ENCODE measurements at places on chromosomes 3 and 15.

- DNase-seq = no peak
These were observed 211.9 kb downstream of the EBLN2 start for GRCh38 chr3:73273341-73273740.

GRCh38 chr15:78224023-78224411 lies 10.3 kb downstream of the ACSBG1 start:
- no peak for DNase-seq

DNA sequence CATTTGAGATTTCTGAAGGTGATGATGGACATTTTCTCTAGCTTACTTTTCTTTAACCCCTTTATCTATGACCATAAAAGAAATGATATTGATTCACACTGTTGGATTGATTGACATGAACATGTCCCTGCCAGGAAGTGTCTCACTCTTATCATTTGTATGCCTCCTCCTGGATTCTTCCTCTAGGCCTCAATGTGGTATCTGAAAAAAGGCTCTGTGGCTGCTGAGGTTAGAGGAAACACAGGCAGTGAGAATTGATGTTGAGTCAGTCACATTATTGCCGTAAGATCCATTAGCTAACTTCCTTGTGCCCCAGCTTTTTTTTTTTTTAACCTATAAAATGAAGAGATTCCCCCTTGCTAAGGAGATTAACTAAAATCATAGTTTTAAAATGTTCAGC lies 8.0 kb upstream of the THRB start:
- no peak for DNase-seq

DNA sequence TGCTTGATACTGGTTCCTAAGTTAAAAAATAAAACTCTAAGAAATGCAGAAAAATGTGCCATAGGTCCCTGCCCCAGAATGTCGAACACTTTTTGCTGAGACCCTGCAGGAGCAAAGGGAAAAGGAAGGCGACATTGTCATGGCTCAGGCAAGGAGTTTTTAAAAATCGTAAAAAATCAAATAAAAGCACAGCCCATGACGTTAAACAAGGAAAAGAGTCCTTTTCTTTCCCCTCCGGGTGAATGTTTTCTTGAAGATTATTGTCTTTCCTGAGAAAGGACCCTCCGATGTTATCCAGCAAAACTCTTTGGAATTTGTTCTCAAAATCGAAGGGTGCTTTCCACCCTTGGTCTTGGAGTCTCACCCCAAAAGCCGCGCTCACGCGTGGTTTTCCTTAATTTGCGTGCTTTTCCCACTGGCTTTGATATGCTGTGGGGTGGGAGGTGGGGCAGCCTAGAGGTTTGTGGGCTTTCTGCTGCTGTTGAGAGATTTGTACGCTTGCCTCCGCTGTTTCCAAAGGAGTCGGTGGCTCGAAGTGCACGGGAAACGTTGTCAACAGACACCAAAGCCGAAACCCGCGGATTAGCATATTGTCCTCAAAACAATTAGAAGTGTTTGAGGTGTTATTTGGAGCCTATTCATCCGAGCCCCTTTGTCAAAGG lies 2.9 kb downstream of the SOX14 start:
- no peak for DNase-seq

GRCh38 chr3:191627064-191627463 lies 166.1 kb downstream of the PYDC2 start:
- no peak for DNase-seq

- DNase-seq = no peak
These were observed 179.6 kb downstream of the ADAMTSL3 start for GRCh38 chr15:83833569-83833968.

DNA sequence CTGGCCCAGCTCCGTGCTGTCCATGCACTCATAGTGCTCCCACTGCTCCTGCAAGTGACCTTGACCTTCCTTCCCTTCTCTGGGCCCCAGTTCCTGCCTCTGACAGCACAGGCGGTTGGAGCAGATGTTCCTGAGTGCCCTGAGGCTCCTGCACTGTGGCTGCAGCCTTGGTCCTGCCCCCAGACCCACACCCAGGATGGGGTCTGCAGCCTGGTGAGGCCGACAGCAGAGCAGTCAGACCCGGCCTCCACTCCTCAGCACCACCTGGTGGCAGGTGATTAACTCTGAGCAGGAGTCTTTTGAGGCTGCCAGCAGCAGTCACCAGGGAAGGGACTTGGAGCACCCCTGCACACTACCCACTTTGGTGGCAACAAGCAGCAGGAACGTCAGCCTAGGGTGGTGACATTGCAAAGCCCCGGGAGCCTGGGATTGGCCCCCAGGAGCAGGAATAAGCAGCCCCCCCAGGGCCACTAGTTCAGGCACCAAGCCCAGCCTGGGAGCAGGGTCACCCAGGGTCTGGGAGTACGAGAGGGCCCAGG lies 64.6 kb downstream of the CYP11A1 start:
- peak; percentile 34 for DNase-seq

- no peak for DNase-seq
These were observed 249.4 kb downstream of the FAM43A start for GRCh38 chr3:194935061-194935460.

- DNase-seq = no peak
These were observed 18.2 kb upstream of the ADCY5 start for GRCh38 chr3:123467046-123467445.

- DNase-seq = no peak
These were observed 35.3 kb upstream of the MINAR1 start for GRCh38 chr15:79396850-79397249.

GRCh38 chr3:11410564-11410963 lies 138.4 kb downstream of the ATG7 start:
- DNase-seq = no peak

- DNase-seq = no peak
These were observed 71.2 kb downstream of the ITGA11 start for GRCh38 chr15:68360721-68361120.

DNA sequence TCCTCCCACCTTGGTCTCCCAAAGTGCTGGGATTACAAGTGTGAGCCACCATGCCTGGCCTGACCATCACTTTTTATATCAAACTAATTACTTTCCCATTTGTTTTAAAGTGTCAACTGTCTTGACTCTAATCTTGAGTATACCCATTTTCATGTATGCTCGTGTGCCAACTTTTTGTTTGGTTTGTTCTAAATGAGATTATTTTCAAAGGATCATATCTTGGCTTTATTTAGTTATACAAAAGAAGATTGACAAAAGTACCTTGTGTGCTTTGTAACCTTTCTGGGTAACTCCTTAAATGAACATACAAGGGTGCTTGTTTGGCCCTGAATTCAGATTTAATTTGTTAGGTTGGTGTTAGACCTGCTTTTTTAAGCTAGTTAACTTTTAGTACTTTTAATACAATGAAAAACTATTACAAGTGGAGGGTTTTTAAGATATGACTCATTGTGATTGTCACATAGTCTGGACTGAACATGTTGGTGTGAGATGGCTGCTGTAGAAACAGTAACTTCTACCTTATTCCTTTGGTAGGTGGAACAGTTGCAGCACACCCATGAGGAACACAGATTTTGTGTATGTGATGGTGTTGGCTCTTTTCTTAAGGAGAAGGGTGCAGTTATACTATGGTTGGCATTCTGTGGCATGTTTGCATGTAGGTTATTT lies 10.7 kb downstream of the KIF23 start:
- no peak for DNase-seq

GRCh38 chr15:60299452-60300047 lies 98.2 kb downstream of the ANXA2 start:
- no peak for DNase-seq

GRCh38 chr15:66065325-66065724 lies 188.2 kb downstream of the MEGF11 start:
- no peak for DNase-seq

GRCh38 chr3:47347217-47347801 lies 33.5 kb upstream of the PTPN23 start:
- DNase-seq = no peak

- no peak for DNase-seq
These were observed 146.6 kb upstream of the TPM1 start for GRCh38 chr15:62895905-62896316.

- DNase-seq = no peak
These were observed 113.9 kb downstream of the TMEM108 start for GRCh38 chr3:133152056-133152455.

DNA sequence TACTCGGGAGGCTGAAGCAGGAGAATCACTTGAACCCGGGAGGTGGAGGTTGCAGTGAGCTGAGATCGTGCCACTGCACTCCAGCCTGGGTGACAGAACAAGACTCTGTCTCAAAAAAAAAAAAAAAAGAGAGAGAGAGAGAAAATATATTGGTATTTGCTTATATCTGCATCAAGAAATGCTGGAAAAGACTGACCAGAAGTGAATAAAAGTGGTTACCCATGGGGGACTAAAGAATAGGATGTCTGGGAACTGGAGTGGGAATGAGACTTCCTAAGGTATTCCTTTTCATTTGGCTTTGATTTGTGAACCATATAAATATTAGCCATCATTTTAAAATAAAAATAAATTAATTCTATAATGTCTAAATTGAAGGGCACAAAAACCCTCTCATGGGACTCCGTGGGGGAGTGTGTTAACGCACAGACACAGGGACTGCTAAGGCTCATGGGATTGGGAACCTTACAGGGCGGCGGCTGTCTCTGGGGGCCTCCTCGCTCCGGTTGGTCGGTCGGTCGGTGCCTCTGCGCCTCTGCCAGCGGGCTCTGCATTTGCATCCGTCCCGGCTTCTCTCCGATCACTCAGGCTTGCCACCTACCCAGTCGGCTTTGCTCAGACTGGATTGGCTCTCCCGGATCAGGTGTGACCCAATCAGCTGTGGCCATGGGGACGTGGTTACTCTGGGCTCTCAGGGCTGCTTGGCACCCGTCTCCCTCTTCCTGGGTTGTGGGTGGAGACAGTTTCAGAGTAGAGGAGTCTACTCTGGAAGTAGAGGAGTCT lies 12.7 kb upstream of the TSPAN3 start:
- DNase-seq = peak; percentile 53

DNA sequence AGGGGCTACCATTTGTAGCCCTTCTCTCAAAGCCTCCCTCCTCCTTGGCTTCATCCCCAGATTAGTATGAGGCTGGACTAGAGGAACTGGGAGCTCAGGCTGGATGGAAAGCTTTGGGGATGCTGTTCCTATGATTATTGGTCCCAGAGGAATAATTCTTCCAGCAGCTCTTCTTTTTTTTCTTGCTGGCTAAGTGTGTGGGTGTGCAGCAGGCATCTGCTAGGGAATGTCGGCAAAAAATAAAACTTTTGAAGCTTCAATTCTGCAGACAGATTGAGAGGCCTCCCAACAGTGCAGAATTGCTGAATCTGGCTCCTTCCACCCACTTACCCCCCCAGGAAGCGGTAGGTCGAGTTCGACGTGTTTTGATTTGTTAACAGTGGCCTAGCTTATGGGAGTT lies 138.5 kb upstream of the ANKRD28 start:
- no peak for DNase-seq

GRCh38 chr15:99054025-99054387 lies 46.4 kb upstream of the PGPEP1L start:
- no peak for DNase-seq

GRCh38 chr3:147426931-147427330 lies 17.8 kb downstream of the ZIC1 start:
- DNase-seq = no peak
